ENCODE measurements at places on chromosomes 2 and 18. TPM values are rescaled to one million over a fixed set of nuclear protein-coding genes. Genes with fewer than 3 reads are reported as not detected.

DNA sequence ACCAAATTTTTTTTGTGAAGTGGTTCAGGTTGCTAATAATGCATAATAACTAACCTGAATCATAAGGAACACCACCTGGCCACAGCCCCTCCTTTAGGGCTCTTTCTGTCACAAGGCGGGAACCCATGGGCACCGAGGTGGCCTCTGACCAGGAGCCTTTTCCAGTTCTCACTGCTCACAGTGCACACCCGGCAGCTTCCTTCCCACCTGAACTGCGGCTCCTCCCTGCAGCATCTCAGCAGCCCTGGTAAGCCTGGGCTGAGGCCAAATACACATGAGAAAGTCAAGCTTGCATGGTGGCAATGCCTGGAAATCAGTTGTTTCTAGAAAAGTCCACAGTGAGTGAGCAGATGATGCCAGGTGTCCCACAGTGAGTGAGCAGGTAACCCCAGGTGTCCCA is 77.6 kb upstream of the SNTG2 start:
- no peak overlapping the region for H3K27ac ChIP-seq
- DNase-seq = no peak
- no peak overlapping the region for H3K4me3 ChIP-seq
- peaks cover 4% of the 10 kb centered on the region for H3K27me3 ChIP-seq
- no peaks in the 10 kb centered on the region for H3K4me1 ChIP-seq

DNA sequence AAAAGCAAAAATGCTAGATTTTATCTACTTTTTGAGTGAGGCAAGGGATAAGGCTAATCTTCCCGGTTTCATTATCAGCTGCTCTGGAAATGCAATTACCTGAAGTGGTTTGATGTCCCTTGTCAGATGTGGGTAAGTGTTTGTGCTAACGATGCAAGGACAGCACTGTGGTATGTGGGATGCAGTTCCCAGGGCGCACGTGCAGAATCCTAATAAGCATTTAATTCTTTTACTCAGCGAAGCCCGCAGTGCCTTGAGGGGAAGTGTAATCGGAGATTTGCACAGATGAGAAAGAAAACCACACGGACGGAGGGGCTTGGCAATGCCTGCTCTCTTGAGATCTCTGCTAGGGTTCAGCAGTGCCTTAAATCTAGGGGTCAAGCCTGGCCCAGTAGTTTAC is 108.5 kb upstream of the LYPD6 start:
- no peaks in the 10 kb centered on the region for H3K4me1 ChIP-seq
- peaks cover under 1% of the 10 kb centered on the region for H3K27me3 ChIP-seq
- no peak overlapping the region for H3K27ac ChIP-seq
- no peak overlapping the region for H3K4me3 ChIP-seq
- no peaks in the 10 kb centered on the region for H3K36me3 ChIP-seq

ANKRD29 gene
- total RNA-seq = not detected

MC4R gene
- total RNA-seq = not detected

PRKAG3 gene
- not detected for total RNA-seq

DNA sequence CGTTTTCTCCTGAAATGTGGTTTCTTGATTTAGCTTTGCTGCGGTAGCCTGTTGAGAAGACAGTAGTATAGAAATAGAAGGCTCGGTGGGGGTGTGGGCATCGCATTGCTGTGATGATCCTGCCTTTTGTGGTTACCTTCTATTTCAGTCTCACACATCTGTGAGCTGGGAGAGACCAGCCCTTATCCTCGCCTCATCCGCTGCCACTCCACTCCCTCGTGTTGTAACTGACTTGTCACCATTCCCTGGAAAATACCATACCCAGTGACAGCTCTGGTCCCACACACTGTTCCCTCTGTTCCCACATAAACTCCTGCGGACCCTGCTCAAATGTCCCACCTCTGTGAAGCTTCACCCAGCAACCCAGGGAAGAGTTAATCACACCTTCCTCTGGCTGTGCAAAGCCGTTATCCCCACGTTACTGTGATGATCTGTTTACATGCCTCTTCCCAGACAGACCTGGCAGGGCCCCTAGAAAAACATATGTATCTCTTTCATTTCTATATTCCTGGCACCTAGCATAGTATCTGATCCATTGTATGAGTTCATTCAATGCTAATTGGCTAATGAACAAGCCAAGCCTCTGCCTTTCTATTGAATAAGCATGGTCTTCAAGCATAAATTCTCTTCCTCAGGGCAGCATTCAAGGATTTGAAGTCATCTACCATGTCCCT is 114.6 kb downstream of the MAPK4 start:
- peaks cover 9% of the 10 kb centered on the region for H3K27me3 ChIP-seq
- no peak overlapping the region for H3K4me3 ChIP-seq
- no peaks in the 10 kb centered on the region for H3K4me1 ChIP-seq

PGAP1 gene
- 1.9 TPM for total RNA-seq

GRCh38 chr2:235545339-235546150 is 51.7 kb downstream of the AGAP1 start:
- no peak overlapping the region for H3K4me3 ChIP-seq
- H3K27me3 ChIP-seq = no peaks in the 10 kb centered on the region
- no peaks in the 10 kb centered on the region for H3K36me3 ChIP-seq
- no peaks in the 10 kb centered on the region for H3K4me1 ChIP-seq
- no peak for DNase-seq
- H3K27ac ChIP-seq = no peak overlapping the region

OSBPL1A gene
- 0.81 TPM for total RNA-seq

LYG2 gene
- total RNA-seq = not detected

- no peak for DNase-seq
- no peak overlapping the region for H3K4me3 ChIP-seq
- no peaks in the 10 kb centered on the region for H3K4me1 ChIP-seq
- H3K27me3 ChIP-seq = no peaks in the 10 kb centered on the region
- H3K27ac ChIP-seq = no peak overlapping the region
- H3K36me3 ChIP-seq = no peaks in the 10 kb centered on the region
These were observed 27.5 kb downstream of the MAP2 start for GRCh38 chr2:209451209-209451834.

DNA sequence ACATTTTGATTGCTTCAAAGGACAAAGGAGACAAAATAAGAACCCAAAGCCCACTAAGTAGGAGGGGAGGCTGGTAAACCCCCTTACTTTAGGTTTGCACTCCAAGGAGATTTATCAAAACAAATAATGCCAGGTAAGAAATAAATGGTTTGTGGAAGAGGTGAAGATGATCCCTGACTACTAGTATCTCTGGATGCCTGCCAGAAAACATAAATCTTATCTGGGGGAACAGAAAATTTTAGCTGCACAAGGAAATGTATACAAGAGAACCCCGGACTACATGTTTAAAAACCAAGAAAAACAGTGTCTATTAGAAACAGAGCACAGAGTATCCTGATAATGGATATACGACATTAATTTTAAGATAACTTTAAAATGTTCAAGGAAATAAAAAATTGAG is 114.1 kb downstream of the TRABD2A start:
- H3K36me3 ChIP-seq = no peaks in the 10 kb centered on the region
- H3K4me1 ChIP-seq = no peaks in the 10 kb centered on the region
- no peak for DNase-seq
- no peak overlapping the region for H3K27ac ChIP-seq

DNA sequence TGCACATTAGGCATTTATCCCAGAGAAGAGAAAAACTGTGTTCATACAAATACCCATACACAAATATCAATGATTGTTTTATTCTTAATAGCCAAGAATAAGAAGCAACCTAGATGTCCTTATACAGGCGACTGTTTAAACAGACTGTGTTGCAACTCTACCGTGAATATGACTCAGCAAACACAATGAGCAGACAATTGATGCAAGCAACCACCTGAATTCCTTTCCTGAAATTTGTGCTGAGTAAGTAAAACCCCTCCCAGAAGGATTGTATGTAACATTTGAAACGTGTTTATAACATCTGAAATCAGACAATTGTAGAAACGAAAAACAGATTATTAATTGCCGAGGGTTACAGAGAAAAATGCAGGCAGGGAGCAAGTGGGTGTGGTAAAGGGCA is 621.9 kb upstream of the SOX11 start:
- no peaks in the 10 kb centered on the region for H3K27me3 ChIP-seq
- no peaks in the 10 kb centered on the region for H3K4me1 ChIP-seq
- H3K27ac ChIP-seq = no peak overlapping the region

- peaks cover 64% of the 10 kb centered on the region for H3K4me1 ChIP-seq
- no peaks in the 10 kb centered on the region for H3K27me3 ChIP-seq
- no peak overlapping the region for H3K27ac ChIP-seq
These were observed 31.8 kb downstream of the AGFG1 start for GRCh38 chr2:227503433-227504406.

- H3K4me3 ChIP-seq = no peak overlapping the region
- no peaks in the 10 kb centered on the region for H3K36me3 ChIP-seq
- H3K4me1 ChIP-seq = peaks cover 13% of the 10 kb centered on the region
- no peak overlapping the region for H3K27ac ChIP-seq
These were observed 12.4 kb upstream of the INO80C start for GRCh38 chr18:35510076-35510651.

RAB27B gene
- total RNA-seq = 0.17 TPM

GRCh38 chr2:234328444-234328990 is 168.4 kb downstream of the ARL4C start:
- no peak for DNase-seq
- no peak overlapping the region for H3K27ac ChIP-seq
- H3K27me3 ChIP-seq = peaks cover 14% of the 10 kb centered on the region
- H3K36me3 ChIP-seq = no peaks in the 10 kb centered on the region

DNA sequence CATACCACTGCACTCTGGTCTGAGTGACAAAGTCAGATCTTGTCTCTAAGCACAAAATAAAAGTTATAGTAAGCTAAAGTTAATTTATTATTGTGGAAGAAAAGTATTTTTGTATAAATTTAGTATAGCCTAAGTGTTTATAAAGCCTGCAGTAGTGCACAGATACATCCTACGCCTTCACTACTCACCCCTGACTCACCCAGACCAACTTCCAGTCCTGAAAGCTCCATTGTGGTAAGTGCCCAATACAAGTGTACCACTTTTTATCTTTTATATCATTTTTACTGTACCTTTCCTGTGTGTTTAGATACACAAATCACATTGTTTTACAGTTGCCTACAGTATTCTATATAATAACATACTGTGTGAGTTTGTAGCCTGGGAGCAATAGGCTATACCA is 57.5 kb downstream of the UBE2E3 start:
- no peak overlapping the region for H3K4me3 ChIP-seq
- H3K27ac ChIP-seq = no peak overlapping the region
- no peak for DNase-seq
- peaks cover 2% of the 10 kb centered on the region for H3K36me3 ChIP-seq
- H3K4me1 ChIP-seq = peaks cover 9% of the 10 kb centered on the region
- H3K27me3 ChIP-seq = no peaks in the 10 kb centered on the region

ATG9A gene
- total RNA-seq = 38.3 TPM

- no peak overlapping the region for H3K4me3 ChIP-seq
- DNase-seq = no peak
- H3K27me3 ChIP-seq = no peaks in the 10 kb centered on the region
- H3K4me1 ChIP-seq = peaks cover 10% of the 10 kb centered on the region
- H3K36me3 ChIP-seq = no peaks in the 10 kb centered on the region
These were observed 625.8 kb upstream of the FANCL start for GRCh38 chr2:58866946-58867345.

CCL20 gene
- not detected for total RNA-seq

- no peak overlapping the region for H3K4me3 ChIP-seq
- no peaks in the 10 kb centered on the region for H3K36me3 ChIP-seq
- H3K27ac ChIP-seq = no peak overlapping the region
- peaks cover 64% of the 10 kb centered on the region for H3K27me3 ChIP-seq
- no peak for DNase-seq
- H3K4me1 ChIP-seq = peaks cover 1% of the 10 kb centered on the region
These were observed 12.0 kb downstream of the ONECUT2 start for GRCh38 chr18:57447154-57447621.

Data from activated B cell treated with CpG ODN at 0.5 μM for 24 hours (primary cell).